CD4-positive, alpha-beta T cell treated with Interferon alpha-2 for 1 hour (primary cell): ENCODE measurements at places on chromosomes 6 and 20.

DNA sequence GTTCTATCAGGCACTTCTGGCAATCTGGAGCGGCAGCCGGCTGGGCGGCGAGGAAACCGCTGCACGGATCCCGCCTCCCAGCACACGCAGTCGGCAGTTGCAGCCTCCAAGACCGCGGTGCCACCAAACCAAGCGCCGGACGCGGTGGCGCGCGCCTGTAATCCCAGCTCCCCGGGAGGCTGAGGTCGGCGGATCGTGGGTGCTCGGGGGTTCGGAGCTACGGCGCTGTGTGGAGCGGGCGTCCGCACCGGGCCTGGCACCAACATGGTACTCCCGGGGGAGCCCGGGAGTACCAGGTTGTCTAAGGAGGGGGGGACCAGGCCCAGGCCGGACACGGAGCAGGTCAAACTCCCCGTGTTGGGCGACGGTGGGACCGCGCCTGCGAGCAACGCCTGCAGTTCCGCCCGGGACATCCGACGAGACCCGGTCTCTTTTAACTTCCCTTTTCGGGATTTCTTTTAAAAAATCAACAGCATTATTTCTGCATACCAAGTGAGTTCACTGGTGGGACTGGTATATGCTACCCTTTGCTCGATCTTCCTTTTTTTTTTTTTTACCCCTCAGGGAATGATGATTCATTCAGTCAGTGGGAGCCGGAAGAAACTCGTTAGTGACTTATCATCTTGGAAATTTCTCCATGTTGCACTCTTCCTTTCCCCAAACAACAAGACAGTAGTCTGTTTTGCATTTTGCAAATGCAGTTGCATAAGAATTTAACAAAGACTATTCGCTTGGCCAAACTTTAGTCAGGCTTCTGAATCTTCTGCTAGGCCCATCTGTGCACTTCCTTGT, 27.6 kb downstream of the ZNF311 start:
- DNase-seq = peak; percentile 19

DNA sequence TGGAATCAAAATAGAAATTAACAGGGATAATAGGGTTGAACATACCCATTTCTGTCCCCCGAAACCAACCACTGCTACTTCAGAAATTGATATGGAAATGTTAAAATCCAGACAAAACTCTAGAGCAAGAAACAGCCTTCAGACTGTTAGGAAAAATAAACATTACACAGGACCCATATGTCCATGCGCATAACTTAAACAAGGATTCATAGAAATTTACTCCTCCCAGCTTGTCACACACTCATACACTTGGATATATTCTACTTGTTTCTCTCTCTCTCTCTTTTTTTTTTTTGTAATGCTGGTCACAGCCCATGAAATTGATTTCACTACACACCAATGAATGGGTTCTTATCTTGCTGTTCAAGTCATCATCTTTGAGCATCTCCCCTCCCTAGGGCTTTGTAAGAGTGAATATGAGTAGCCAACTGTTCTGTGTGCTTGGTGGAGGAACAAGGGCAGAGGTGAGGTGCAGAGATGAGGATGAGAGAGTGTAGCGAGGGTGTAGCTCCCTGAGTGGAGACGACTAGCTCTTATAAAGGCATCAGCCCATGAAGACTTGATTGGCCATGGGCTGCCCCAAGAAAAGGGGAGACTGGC, 61.8 kb upstream of the MLN start:
- DNase-seq = no peak

DNA sequence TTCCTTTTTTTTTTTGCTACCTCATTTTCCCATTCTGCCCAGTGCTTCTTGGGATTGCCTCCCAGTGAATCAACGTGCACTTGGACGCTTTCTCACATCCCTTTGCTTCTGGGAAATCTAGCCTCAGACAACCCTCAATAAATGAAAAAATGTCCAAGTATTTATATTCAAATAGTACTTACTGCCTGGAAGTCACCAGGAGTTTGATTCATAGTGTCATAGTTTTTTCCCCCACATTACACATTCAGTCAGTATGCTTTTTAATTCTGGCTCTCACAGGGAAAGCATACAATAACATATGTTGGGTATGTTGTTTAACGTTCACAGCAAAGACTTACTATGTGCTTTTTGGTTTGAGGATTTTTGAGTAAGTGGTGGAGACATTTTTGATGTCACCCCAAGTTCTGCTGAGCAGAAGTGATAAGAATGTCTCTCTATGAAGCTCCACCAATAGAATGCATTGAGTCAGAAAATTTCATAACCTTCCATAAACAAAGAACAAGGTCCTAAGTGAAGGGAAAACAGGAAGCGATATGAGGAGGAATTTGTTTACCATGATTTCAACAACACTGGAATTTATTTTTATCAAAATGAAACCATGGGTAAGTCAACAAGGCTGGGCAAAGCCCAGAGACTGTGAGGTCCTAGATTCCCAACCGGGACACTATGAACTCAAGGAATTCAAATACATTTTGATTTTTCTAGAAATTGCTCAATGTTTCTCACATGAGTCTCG, 301.2 kb upstream of the BMP2 start:
- DNase-seq = no peak

- DNase-seq = no peak
Measured at GRCh38 chr20:1060985-1061384, 57.4 kb upstream of the PSMF1 start.

DNA sequence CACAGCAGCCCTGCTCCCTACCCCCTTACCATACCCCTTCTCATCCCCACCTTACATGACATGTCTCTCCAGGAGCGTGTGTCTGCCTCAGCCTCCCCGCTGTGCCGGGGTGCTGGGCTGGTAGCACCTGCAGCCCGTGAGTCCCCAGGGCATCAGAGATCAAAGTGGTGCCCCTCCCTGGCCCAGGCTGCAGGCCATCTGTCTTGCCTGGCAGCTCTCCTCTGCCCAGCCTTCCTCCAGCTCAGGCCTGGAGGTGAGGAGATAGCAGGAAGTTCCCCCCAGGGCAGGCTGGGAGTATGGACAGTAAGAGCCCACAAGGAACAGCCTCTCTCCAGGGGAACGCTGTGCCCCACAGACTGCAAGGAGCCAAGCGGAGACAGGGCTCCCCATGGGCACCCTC, 35.3 kb downstream of the GRM4 start:
- DNase-seq = no peak

DNA sequence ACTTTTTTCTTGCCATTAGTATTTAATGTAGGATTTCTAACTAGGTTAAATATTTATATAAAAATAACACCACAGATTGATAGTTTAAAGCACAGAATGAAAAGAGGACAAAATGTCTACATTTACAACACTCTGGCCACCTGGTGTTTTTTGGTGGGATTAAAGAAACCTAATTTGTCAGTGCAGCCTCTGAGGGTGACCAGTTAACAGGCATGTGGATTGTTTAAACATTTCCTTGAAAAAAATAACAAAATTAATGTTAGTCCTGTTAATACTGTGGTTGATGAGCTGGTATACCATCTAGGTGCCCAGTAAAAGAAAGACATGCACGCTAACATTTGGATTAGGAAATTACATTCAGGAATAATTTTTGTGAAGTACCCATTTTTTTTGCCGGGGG, 8.8 kb downstream of the SLC9A8 start:
- DNase-seq = no peak

DNA sequence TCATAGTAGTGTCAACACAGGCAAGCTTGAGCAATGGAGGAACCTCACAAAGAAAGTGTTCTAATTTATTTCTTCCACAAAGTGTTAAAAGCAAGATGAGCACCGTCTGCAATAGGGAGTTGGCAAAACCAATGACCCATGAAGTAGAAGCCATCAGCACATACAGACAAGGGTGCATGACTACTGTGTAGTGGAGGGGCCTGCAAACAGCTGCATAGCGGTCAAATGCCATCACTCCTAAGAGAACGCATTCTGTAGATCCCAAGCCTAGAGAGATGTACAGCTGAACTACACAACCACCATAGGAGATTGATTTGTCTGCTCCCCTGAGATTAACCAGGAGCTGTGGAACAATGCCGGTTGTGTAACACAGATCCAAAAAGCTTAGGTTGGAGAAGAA, 26.8 kb upstream of the ZNF165 start:
- no peak for DNase-seq

GRCh38 chr20:36093025-36093803, 61.3 kb upstream of the EPB41L1 start:
- peak; percentile 31 for DNase-seq

GRCh38 chr6:79584332-79584731, 46.8 kb upstream of the SH3BGRL2 start:
- DNase-seq = no peak

DNA sequence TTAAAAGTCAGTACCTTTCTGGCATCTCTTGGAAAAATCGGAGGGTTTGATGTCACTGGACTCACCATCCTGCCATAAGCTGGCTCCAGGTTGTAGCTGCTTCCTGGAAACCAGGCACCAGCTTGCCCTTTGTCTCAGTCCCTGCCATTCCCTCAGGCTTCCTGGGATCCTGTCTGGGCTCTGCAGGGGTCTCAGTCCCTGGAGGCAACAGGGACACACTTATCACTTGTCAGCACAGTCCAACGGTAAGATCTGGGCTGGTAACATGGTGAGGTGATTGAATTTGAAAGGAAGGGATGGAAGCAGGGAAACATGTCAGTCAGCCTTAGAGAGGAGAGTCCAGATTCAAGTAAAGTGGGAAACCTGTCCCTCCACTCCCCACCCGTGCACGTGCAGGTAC, 147.6 kb upstream of the ECI2 start:
- DNase-seq = no peak

DNA sequence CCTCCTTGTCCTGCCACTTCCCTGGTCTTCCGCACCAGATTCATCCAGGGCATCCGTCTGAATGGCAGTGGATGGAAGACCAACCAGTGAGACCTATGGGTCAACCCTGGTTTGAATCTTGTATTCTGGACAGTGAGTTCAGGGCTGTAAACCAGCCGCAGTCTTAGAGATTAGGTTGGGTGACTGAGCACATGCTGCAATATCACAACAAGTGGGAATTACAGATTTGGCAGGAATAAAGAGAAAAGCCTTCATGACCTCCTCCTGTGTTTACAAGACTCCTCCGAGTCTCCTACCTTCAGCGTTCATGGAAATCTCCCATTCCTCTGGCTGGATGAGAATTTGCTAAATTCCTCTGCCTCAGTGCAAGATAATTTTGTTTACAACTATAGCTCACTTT, 9.9 kb downstream of the ECI2 start:
- DNase-seq = no peak

DNA sequence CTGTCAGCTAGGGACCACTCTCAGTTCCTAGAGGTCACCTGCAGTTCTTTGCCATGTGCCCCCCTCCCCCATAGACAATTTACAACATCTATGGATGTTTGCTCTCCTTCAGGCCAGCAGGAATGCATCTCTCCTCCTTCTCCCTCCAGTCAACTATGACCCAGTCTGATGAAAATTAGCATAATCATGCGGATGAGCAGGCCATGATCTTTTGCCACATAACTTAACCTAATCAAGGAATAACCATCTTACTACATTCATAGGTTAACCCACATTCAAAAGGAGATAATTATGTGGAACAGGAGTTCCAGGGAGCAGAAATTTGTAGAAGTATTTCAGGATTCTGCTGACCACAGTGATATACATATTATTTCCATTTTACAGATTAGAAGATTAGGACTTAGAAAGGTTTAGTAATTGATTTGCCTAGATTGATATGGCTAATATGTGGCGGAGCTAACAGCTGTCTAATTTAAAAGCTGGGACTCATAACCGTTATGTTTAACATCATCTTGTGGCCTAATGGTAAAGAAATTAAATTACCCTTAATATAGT, 485.5 kb downstream of the PHF3 start:
- DNase-seq = no peak

- DNase-seq = no peak
Measured at GRCh38 chr20:42604998-42605956, 584.4 kb downstream of the PTPRT start.

GRCh38 chr6:1586256-1586655, 23.5 kb upstream of the FOXC1 start:
- no peak for DNase-seq

DNA sequence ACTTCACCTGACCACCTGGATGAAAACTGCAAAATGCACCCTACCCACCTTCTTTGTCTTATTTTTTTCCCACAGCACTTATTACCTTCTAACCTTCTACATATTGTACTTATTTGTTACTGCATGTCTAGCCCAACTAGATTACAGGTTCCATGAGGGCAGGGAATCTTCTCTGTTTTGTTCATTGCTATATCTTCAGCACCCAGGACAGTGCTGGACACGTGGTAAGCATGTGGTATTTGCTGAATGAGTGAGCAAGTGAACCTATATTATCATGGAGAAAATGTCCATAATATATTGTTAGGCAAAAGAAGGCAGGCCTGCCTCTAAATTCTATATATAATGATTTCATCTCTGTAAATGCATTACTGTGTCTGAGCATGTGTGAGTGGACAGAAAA, 107.0 kb downstream of the TRERF1 start:
- DNase-seq = no peak

- no peak for DNase-seq
Measured at GRCh38 chr6:33175436-33176069, 16.7 kb downstream of the COL11A2 start.

GRCh38 chr20:3653921-3654320, 9.3 kb downstream of the GFRA4 start:
- no peak for DNase-seq

DNA sequence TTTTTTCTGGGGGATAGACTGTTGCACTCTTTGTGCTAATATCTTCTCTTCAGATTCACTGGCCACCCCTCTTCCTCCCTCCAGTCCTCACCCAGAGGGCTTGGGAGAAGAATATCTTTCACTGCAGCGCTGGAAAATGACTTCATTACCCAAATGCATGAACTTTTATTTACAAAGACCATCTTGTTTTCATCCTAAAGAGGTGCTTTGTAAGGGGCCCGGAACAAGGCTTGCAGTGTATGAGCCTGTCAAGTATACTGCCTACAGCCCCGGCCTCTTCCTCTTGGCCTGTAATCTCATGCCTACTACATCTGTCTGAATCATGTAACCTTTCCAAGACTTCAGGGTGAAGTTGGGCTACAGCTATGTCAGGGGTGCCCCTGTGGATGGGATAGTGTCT, 554 bp upstream of the LAMA4 start:
- no peak for DNase-seq

GRCh38 chr20:16433293-16433580, 140.0 kb downstream of the KIF16B start:
- no peak for DNase-seq

DNA sequence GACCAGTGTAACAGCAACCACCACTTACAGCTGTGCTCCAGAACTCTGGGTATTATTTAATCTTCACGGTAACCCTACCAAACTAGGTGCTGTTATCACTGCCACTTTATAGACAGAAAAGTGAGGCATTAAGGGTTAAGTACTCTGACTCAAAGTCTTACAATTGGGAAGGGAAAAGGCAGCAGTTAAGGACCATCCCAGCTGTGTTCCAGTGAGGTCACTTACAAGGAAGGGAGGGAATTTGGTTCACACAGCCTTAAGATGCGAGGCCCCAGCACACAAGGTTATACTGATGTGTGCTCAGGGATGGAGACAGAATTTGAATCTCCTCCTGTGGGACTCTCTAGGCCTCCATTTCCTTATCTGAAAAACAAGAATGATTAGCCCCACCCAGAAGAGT, 46.7 kb downstream of the TRERF1 start:
- DNase-seq = no peak

GRCh38 chr20:3093861-3094361, 9.4 kb upstream of the AVP start:
- DNase-seq = peak; percentile 26
